ENCODE measurements at places on chromosomes 4 and X.

GRCh38 chrX:100663642-100664041 lies 19.6 kb downstream of the SRPX2 start:
- no peak for DNase-seq

- DNase-seq, result no peak
Observed at GRCh38 chr4:163109967-163110366, 56.7 kb downstream of the NAF1 start.

DNA sequence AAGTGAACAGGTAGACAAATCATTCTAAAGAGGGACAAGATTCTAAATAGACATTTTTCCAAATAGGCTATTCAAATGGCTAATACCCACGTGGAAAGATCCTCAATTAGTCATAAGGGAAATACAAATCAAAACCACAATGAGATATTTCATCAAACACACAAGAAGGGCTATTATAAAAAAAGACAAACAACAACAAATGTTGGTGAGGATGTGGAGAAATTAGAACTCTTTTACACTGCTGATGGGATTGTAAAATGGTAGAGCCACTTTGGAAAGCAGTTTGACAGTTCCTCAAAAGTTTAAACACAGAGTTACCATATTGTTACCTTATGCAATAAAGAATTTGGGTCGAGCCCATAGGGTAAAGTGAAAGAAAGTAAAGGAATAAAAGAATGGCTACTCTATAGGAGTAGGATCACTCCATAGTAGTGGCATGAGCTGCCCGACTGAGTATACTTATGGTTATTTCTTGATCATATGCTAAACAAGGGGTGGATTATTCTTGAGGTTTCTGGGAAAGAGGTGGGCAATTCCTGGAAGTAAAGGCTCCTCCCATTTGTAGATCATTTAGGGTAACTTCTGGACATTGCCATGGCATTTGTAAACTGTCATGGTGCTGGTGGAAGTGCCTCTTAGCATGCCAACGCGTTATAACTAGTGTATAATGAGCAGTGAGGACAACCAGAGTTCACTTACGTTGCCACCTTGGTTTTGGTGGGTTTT lies 58.9 kb upstream of the FAM9C start:
- no peak for DNase-seq

DNA sequence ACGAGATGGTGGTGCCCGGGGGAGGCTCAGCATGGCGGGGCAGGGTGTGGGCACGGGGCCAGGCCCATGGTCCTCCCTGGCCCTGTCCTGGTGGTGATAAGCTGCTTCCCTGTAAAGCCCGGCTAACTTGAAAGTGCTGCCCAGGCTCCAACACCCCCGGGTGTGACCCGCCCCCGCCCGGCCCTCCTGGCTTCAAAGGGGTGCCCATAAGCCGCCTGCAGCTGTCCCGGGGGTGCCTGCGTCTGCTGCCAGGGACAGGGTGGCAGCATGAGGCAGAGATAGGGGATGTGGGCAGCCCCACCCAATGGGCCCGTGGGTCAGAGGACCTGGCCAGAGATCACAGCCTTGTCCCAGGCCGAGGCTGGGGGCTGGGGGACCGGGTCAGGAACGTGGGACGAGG lies 18.1 kb downstream of the FGFRL1 start:
- DNase-seq, result no peak

DNA sequence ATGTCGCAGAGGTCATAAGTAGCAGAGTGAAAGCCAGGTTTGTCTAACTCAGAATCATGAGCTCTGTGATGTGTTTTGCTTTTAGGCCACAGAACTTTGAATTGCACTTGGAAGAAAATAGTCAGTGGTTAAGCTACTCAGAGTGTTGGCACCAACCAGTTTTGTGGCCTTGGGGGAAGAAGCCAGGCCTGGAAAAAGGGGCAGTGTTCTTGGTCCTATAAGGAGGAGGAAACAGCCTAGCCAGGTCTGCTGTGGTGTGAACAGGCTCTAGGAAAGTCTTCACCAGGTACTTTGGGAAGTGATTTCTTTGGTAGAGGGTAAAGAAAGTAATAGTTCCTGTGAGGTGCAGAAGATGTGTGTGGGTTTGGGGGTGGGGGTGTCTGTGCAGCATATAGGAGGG lies 49.2 kb downstream of the FHIP1A start:
- DNase-seq, result no peak

- no peak for DNase-seq
Observed at GRCh38 chr4:64417974-64418373, 8.7 kb upstream of the TECRL start.

GRCh38 chrX:39507617-39508299 lies 590.0 kb downstream of the BCOR start:
- DNase-seq, result no peak

GRCh38 chrX:104195489-104196084 lies 29.3 kb downstream of the FAM199X start:
- peak; percentile 47 for DNase-seq

- peak; percentile 13 for DNase-seq
Observed at GRCh38 chr4:6472387-6473263, at the start of gene PPP2R2C. TSS of gene PPP2R2C (minus strand) at chr4:6472614. CDS start at chr4:6472229, 385 bp downstream.

DNA sequence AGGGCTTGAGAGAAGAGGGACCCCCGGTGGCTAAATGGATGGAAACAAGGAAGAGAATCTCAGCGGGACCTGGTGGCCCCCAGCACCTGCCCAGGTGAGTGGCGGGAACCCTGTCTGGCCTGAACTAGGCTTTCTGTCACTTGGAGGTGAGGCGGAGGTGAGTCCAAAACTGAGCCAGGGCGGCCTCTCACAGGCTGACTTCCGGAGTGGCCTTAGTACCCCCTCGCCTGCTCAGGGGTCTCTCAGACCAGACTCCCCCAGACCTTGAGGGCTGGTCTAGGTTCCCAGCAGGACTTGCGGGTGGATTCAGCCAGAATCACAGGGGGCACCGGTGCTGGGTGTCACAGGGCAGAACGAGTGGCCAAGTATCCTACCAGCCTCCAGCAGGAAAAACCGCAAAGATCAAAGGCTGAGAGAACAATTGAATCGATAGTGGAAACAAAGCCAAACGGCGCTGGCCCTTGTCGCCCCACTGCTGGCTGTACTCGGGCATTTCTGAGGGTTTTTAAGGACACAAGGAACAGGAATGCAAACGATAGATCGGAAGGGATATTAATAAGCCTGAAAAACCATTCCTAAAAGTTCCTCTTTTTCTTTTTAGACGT lies 67.8 kb downstream of the WFS1 start:
- DNase-seq, result no peak

GRCh38 chrX:48606091-48606490 lies 8.8 kb downstream of the WDR13 start:
- no peak for DNase-seq

DNA sequence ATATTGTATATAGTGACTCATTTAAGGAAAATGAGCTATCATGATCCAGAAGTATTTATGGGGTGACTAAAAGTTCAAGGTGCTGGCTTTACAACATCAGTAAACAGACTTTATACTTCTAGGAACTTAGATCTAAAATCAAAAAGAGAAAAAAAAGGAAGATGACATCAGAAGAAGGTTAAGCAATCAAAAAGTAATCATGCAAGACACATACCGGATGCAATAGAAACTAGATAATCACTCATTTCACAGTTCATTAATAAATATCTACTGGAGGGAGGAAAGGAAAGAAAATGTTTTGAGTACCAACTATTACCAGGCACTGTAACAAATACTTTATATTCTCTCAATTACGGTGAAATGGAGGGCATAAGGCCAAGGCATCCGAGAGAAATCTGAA lies 276.4 kb downstream of the SPRY1 start:
- peak; percentile 29 for DNase-seq

- DNase-seq, result no peak
Observed at GRCh38 chr4:88858752-88859151, 161.1 kb upstream of the NAP1L5 start.

DNA sequence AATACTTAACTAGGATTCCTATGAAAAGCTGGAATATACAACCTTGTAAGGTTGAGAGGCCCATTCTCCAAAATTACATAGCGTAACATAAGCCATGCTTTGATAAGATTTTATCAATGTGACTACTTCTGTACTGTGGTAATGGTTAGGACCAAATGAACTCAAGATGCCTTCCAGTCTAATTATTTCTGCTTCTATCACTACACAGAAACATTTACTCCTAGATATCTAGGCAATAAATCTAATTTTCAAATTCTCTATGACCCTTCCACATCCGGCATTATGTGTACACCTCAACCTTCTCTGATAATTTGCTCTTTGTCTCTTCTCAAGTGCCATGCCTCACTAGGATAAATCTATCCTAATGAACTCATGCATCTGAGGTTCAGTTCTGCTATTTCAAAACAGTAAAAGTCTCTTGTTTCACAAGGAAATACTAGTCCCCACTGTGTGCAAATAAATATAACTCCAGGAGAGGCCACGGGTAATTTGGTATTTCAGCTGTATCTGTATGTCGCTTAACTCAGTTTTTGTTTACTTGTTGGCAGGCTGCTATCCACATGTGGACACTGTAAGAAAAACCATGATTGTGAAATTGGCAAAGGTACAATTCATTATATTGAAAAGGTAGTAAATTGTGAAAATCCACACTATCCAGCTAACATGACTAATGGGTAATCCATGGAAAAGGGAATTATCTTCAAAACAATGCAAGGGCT lies 93.3 kb downstream of the PRDM5 start:
- no peak for DNase-seq

DNA sequence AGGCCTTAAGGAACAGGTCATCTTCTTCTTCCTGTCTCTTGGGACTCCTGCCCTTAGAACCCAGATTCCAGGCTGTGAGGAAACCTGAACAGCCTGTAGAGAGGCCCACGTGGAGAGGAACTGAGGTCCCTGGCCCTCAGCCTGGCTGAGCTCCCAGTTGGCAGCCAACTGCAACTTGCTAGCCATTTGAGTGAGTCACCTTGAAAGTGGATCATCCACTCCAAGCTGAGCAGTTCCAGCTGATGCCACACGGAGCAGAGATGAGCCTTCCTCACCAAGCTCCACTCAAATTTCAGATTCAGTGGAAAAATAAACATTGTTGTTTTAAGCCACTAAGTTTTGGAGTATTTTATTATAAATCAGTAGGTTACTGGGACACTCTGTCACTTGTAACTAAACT lies 392.5 kb downstream of the BCOR start:
- peak; percentile 9 for DNase-seq

GRCh38 chr4:150289198-150289597 lies 211.0 kb downstream of the DCLK2 start:
- DNase-seq, result no peak

GRCh38 chrX:16589826-16590225 lies 60.1 kb upstream of the S100G start:
- no peak for DNase-seq

GRCh38 chrX:12210196-12210815 lies 72.0 kb downstream of the FRMPD4 start:
- DNase-seq, result no peak

GRCh38 chrX:24063488-24063887 lies 8.7 kb downstream of the EIF2S3 start:
- DNase-seq, result no peak

DNA sequence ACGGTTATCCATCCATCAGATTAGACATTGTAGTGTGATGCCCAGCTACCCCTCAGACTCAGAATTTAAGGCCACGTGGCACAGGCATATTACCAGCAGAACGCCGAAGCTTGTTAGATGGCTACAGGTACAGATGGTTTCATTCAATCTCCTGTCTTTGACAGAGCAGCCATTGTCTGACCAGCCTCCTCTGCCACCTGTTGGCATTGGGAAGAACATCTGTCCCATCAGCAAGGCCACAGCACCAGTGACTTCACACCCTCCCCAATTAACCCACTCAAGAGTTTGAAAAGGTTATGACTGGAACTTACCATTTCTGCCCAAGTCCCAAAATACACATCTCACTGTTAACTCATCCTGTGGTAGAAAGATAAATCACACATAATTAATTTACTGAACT lies 22.0 kb upstream of the PHKA2 start:
- no peak for DNase-seq

- DNase-seq, result no peak
Observed at GRCh38 chr4:10962246-10962645, 277.7 kb upstream of the CLNK start.

DNA sequence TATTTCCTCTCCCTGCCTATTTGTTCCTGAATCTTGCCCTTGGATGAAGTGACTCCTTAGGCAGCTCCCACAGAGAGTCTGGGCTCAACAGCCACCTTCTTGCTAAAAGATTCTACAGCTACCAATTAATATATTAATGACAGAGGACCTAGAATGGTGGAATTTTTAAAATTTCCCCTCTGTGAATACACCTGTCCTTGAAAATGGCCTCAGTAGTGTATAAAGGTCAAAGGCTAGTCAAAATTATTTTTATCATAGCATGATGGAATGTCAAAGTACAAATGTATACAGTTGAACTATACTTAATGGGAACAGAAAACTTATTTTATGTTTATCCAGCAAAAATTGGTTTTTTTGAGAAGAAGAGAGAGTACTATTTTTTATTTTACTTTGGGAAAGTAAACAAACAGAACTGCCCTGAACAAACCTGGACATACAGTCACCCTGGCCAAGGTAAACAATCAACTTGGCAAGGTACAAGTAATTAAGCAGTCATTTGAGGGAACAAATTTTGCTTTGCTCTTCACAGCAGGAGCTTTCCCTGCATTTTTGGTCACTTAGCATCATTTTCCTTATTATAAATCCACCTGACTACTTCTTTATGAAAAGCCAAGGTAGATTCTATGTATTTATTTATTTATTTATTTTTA lies 250.8 kb downstream of the INPP4B start:
- no peak for DNase-seq

GRCh38 chrX:17443556-17443955 lies 68.6 kb downstream of the NHS start:
- no peak for DNase-seq

GRCh38 chrX:45774961-45775360 lies 574.3 kb upstream of the DIPK2B start:
- DNase-seq, result no peak

GRCh38 chr4:3388471-3389232 lies 53.1 kb upstream of the HGFAC start:
- DNase-seq, result no peak

DNA sequence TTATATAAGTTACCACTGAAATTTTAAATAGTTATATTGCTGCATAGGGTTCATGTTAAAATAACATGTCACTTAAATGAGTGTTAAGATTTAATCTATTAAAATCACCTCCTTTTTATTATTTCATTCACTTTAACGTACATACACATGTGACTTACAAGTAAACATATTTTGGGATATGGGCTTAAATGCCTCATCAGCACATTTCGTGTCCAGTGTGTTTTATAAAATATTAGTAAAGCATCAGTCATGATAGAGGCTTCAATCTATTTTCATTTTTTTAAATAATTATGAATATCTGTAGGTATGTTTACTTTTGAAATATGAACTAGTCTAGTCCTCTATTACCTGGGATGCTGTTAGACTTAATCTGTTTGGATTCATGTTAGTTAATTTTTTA lies 143.6 kb downstream of the NPNT start:
- no peak for DNase-seq

- peak; percentile 33 for DNase-seq
Observed at GRCh38 chr4:44668526-44668925, 9.7 kb upstream of the GUF1 start.

DNA sequence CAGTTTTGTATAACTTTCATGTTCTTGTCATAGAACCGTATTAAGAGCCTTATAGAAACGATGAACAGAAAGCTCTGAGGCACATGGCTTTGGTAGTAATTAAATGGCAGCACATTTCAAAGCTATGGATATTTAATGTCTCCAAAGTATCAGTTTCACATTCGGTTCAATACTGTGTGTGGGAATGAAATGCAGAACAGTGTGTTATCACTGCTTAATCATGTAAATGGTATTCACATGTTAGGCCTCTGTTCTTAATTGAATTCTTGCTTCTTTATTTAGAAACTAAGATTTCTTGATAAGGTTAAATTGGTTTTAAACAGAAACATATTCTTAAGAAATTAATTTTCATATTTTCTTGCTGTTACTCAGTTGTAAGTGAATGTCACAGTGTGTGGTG lies 701.0 kb upstream of the PITX2 start:
- no peak for DNase-seq

- no peak for DNase-seq
Observed at GRCh38 chr4:8748236-8748575, 123.4 kb downstream of the HMX1 start.
